ENCODE measurements at places on chromosomes 1 and 21.
A peak's percentile ranks its signal among the peaks of the same experiment; 100 is the strongest.

- DNase-seq = peak; percentile 66
These were observed 10.8 kb downstream of the ADAMTSL4 start for GRCh38 chr1:150560011-150560438.

DNA sequence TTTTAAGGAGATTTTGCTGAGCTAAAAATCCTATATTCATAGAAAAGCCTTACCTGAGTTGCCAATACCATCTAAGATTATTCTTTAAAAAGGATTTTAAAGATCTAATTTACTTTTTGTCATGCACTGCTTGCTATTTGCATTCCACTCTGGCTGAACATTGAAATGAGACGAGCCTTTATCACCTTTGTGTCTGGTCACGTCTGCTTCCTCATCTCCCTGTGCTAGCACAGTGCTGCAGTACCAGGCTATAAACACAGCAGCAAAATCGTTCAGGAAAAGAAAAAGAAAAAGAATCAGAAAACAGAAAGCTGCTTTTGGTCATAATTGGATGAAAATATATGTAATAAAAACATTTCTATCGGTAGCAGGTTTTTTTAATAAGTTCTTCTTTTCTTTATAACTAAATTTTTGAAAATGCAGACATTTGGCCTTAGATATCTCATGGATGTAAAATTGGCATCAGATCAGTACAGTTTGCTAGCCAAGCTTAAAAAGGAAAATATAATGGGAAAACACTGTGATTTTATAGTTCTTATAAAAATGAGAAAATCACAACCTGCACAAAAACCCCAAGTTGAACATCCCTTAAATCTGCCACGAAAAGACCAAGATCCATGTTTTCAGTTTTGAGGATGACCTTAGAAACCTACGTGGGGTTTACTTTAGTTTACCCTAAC, 735.7 kb upstream of the CXADR start:
- no peak for DNase-seq

- DNase-seq = no peak
These were observed 139.6 kb downstream of the TOMM20 start for GRCh38 chr1:234989019-234989418.

DNA sequence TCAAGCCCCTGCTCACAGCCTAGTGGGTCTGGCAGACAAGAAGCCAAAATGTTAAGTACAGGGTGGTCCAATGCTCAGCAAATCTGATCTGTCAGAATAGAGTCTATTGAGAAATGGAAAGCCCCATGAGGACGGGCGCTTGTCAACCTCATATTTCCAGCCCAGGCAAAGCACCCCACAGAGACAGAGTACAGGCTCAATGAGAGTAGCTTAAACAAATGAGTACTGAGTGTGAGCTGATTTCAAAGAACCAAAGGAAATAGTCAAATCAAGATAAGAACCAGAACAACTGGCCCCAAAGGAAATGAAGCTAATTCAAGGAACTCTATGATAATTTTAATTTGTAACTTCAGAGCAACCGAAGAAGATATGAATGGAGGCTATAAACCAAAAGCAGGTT, 44.6 kb upstream of the SLC30A1 start:
- DNase-seq = no peak

DNA sequence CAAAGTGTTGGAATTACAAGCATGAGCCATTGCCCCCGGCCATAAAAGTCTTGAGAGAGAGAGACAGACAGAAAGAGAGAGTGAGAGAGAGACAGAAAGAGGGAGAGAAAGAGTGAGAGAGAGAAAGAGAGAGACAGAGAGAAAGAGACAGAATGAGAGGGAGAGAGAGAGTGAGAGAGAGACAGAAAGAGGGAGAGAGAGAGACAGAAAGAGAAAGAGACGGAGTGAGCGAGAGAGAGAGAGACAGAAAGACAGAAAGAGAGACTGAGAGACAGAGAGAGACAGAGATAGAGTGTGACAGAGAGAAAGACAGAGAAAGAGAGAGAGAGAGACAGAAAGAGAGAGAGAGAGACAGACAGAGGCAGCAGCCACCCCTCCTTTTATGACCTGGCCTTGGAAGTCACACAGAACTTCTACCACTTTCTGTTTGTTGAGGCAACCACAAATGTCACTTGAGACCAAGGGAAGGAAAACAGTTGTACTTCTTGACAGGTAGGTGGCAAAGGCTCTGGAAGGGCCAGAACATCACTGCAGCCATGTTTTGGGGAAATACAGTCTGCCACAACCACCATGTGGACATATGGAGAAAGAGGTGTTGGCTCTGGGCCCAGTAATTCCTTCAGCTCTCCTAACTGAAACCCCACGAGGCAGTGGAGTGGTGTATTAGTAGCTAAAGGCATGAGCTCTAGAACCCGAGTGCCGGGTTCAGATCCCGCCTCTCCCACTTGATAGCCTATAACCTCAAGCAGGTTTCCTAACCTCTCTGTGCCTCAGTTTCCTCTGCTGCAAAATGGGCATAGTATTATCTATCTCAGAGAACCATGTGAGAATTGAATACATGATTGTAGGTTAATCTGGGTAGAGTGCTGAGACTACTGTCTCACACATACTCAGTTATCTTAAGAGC, 50.6 kb downstream of the TNFRSF8 start:
- DNase-seq = no peak

GRCh38 chr1:4605158-4605557, 49.3 kb upstream of the AJAP1 start:
- no peak for DNase-seq

DNA sequence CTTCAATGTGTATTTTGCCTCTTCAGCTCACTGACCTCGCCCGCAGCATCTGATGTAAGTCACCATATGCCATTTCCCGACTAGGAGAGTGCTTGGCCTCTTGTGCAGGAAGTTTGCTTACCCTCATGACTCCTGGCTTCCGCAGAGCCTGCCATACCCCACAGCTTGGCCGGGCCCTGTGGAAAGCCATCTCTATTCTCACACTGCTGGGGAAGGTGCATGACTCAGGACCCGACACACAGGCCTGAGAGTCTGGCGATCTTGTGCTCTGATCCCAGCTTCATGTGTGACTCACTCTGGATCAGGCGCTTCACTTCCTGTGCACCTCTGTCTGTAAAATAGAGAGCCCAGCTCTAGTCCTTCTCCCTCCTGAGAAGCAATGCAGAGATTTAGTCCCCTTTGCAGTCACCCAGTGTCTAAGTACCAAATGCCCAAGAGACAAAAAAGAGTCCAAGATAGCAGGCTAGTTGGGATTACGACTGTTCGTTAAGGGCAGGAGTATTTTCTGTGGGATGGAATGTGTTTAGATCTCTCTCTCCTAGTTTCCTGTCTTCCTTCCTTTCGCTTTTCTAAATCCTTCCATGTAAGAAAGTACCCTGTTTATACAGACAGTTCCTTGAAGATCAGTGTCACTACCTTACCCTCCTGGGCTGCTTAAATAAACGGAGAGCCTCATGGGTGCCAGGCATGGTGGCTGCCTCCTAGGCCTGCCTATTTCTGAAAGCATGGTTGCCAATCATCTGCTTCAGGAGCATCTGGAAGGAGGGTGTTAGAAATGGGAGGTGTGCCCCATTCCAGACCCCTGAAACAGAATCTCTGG, 62.8 kb upstream of the KIF26B start:
- no peak for DNase-seq

GRCh38 chr21:36060159-36060921, at the start of gene SETD4:
Gene SETD4, minus strand, starts transcription at chr21:36060526. Its CDS starts 1,638 bp downstream, at chr21:36058888.
- peak; percentile 87 for DNase-seq

DNA sequence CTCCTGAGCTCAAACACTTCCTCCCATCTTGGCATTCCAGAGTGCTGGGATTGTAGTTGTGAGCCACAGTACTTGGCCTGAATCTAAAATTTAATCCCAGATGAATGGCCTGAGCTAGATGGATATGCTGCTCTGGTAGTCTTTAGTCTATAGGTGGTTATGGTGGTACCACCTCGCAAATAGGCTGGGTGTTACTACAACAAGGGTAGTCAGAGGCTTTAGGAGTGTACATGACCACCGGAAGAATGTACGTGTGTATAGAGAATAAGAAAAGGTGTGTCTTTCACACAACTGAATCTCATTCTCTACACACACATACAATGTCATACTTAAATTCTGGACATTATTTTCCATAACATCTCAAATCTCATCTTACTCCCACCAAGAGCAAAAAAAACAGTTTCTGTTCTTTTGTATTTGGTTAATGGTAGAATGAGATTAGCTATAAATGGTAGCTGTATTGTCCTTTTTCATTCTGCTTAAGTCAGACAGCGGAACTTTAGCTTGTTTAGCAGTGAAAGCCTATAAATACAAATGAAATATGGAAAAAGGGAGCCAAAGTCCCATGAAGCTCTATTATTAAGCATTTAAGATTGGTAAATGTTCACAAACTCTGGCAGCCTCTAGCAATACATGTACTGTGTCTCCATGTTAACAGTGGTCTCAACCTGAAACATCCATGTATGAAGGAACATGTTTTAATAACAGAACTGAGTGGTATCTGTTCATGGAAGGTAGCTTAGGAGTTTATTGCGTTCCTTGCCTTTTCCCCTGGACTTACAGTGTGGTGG, 16.2 kb downstream of the CAP1 start:
- DNase-seq = no peak

Data from progenitor cell of endocrine pancreas (in vitro differentiated cells).